ENCODE measurements at places on chromosomes 1 and 21. TPM values are rescaled to one million over a fixed set of nuclear protein-coding genes. Genes with fewer than 3 reads are reported as not detected.

- DNase-seq: no peak
Observed at GRCh38 chr1:26099780-26100179, 11.8 kb upstream of the PDIK1L start.

- DNase-seq: no peak
Observed at GRCh38 chr1:6206520-6206855, 569 bp downstream of the RNF207 start.

GRCh38 chr1:62384276-62385005 lies 52.4 kb upstream of the USP1 start:
- peak; percentile 23 for DNase-seq

DNA sequence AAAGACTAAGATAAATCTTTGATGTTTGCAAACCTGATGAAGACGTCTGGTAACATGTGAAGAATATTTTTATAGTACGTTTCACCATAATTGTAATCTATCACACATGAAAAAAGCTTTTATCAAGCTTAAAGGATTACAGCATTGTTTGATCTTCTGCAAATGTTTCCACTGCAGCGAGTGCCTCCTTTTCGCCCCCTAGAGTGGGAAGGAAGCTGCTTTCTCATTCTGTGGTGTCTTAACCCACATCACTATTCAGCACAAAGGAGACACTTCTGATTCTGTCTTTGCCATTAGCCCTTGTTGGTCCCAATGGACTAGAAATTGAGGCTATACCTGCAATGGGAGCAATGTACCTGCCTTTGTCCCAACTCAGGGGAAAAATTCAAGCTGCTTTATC lies 46.0 kb upstream of the IL12RB2 start:
- DNase-seq: no peak

The VWA5B1 gene
- total RNA-seq: 0.29 TPM

All from colonic mucosa (tissue), 4 donors.